ENCODE measurements at places on chromosomes 12 and 14.
A peak's percentile ranks its signal among the peaks of the same experiment; 100 is the strongest.

DNA sequence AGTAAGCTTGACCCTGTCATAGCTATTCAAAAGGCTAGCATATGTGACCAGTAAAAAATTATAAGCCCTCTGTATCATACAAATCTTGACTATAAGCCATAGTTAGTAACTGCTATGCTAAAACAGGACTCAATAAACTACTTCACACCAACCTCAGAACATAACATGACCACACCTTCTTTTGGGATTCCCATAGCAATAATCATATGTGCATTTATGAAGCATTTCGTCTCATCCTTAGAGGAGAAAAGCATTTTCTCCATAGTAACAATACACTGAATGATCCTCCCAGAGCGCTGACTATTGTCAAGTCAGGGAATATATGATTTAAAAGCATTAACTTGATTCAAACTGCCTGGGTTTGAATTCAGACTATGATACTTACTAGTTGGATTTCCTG lies 46.2 kb downstream of the GRIN2B start:
- no peak for DNase-seq

GRCh38 chr12:128542844-128543243 lies 275.9 kb downstream of the TMEM132C start:
- DNase-seq: no peak

- DNase-seq: no peak
Measured at GRCh38 chr14:29990993-29991392, 63.3 kb upstream of the PRKD1 start.

DNA sequence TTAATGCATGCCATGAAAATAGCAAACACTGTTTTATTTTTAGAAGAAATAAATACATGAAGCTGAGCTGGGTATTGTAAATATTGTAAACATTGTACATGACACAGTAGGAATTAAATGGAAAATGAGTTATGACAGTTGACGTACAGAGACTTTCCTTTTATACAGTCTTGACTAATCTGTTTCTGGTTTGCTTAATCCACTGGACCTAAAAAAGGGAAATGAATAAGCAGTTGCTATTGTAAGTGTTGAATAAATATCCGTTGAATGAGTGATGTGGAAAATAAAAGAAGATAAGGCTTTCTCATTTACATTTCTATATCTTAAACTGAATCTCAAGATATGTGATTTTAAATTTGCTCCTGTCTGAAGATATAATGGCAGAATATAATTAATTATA lies 15.0 kb downstream of the PMCH start:
- no peak for DNase-seq

- peak; percentile 40 for DNase-seq
Measured at GRCh38 chr12:55996201-55996714, 818 bp upstream of the SUOX start.

DNA sequence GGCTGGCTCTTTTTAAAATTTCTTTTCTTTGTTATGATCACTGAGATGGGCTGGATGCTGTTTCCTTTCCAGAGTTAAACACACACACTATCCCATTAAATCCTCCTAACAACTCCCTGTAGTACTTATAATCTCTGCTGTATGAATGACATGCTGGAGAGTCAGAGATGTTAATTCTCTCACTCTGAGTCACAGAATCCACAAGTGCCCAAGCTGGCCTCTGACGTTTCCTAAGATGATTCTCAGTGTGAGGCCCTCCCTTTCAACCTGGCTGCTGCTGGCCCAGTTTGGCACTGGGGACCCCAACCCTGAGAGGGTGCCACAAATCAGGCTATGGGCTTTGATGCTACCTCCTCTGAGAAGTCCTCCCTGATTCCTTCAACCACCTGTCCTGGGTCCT lies 5.4 kb downstream of the NOS1 start:
- no peak for DNase-seq

DNA sequence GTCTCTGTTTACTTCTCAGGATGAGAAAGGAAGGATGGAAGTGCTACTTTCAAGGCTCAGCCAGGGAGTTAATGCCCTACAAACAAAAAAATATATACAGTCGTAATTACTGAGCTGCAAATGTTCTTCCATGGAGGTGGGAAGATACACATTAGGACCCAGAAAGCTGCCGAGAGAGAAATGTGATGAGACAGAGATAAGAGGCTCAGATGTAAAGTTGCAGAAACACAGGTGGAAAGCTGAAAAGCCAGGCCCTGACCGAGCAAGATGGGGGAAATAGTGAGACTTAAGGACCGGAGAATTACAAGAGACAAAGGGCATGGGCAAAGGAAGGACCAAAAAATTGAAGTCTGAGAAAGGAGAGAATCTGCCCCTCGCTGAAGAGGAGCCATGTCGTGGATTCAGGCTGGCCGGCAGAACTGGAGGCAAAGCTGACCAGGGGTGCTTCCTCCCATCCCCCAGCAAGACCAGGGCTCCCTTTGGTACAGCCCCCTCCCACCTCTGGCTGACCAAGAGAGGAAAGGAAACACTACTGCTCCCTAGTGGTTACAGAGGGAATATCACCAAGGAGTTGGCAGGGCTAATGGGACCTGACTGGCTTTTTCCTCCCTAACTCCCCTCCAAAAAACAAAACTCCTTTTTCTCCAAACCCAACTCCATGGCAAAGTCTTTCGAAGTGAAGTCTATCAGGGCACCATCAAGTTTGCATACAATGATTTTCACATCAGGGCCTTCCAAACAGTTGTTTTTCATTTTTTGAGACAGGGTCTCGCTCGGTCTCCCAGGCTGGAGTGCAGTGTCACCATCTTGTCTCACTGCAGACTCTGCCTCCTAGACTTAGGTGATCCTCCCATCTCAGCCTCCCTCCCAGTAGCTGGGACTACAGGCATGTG lies 12.1 kb downstream of the ZFHX2 start:
- no peak for DNase-seq

All from fibroblast of gingiva (primary cell).